ENCODE measurements at places on chromosomes 6 and 20. TPM values are rescaled to one million over a fixed set of nuclear protein-coding genes. Genes with fewer than 3 reads are reported as not detected.

The RNF144B gene
- 5.7 TPM for total RNA-seq

- no peak overlapping the region for H3K27ac ChIP-seq
- H3K36me3 ChIP-seq = peaks cover 9% of the 10 kb centered on the region
- no peaks in the 10 kb centered on the region for H3K27me3 ChIP-seq
- no peak for DNase-seq
- peaks cover 22% of the 10 kb centered on the region for H3K4me1 ChIP-seq
- no peak overlapping the region for H3K4me3 ChIP-seq
Observed at GRCh38 chr6:31903957-31904356, 2.1 kb upstream of the ZBTB12 start.

DNA sequence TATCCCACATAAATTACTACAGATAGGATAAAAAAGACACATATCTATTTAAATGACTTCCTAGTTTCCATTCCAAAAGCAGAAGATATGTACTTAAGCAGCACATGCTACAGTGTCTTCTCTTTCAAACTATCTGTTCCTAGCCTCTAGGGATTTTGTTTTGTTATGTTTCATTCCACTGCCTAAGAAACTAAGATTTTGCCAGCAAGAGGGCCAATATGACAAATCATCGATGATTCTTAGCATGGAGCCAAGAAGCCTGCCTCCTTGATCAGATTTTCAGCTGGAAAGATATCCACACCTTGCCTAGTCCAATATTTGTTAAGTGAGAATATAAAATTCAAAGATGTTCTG, 7.0 kb downstream of the SNX5 start:
- no peaks in the 10 kb centered on the region for H3K27me3 ChIP-seq
- peaks cover 86% of the 10 kb centered on the region for H3K36me3 ChIP-seq
- peak overlapping the region; percentile 91 for H3K27ac ChIP-seq
- H3K4me3 ChIP-seq = peak overlapping the region; percentile 17
- H3K4me1 ChIP-seq = peaks cover 70% of the 10 kb centered on the region

GRCh38 chr6:12450467-12450866, 160.3 kb downstream of the EDN1 start:
- peaks cover 2% of the 10 kb centered on the region for H3K4me1 ChIP-seq
- DNase-seq = no peak
- no peak overlapping the region for H3K4me3 ChIP-seq
- H3K36me3 ChIP-seq = no peaks in the 10 kb centered on the region

The KCNB1 gene
- not detected for total RNA-seq

The CTCFL gene
- total RNA-seq = not detected

The ZGPAT gene
- total RNA-seq = 29.0 TPM

GRCh38 chr6:31898383-31899011, 999 bp upstream of the EHMT2 start:
- H3K36me3 ChIP-seq = peaks cover 25% of the 10 kb centered on the region

- H3K27me3 ChIP-seq = peaks cover 4% of the 10 kb centered on the region
- H3K4me3 ChIP-seq = no peak overlapping the region
- no peaks in the 10 kb centered on the region for H3K36me3 ChIP-seq
- peaks cover 2% of the 10 kb centered on the region for H3K4me1 ChIP-seq
Observed at GRCh38 chr20:36177716-36178115, 23.2 kb downstream of the EPB41L1 start.

- no peaks in the 10 kb centered on the region for H3K27me3 ChIP-seq
- DNase-seq = no peak
- no peak overlapping the region for H3K27ac ChIP-seq
- no peaks in the 10 kb centered on the region for H3K36me3 ChIP-seq
- H3K4me1 ChIP-seq = no peaks in the 10 kb centered on the region
Observed at GRCh38 chr6:46918806-46919205, 2.9 kb downstream of the ADGRF5 start.

- DNase-seq = no peak
- H3K4me3 ChIP-seq = no peak overlapping the region
- H3K27me3 ChIP-seq = peaks cover 38% of the 10 kb centered on the region
- H3K27ac ChIP-seq = no peak overlapping the region
- peaks cover 16% of the 10 kb centered on the region for H3K4me1 ChIP-seq
Observed at GRCh38 chr6:33215271-33216116, 7.2 kb downstream of the RING1 start.

- DNase-seq = no peak
- no peaks in the 10 kb centered on the region for H3K36me3 ChIP-seq
- H3K27ac ChIP-seq = no peak overlapping the region
- H3K4me3 ChIP-seq = no peak overlapping the region
Observed at GRCh38 chr6:169863710-169864109, 112.3 kb downstream of the ERMARD start.

DNA sequence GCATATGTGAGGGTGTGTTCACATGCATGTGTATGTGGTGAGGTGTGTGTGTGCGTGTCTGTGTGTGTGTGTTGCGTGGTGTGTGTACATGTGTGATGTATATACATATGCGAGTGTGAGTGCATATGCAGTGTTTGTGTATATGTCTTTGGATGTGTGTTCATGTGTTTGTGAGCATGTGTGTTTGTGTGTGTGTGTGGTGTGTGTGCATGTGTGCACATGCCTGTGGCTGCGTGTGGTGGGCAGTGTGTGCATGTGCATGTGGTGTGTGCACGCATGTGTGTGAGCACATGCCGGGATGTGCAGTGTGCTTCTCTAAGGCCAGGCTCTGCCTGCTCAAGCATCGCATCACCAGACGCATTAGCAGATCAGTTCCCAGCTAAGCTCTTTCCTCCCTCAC, 5.7 kb downstream of the THBS2 start:
- H3K4me3 ChIP-seq = no peak overlapping the region
- H3K36me3 ChIP-seq = no peaks in the 10 kb centered on the region
- peaks cover 27% of the 10 kb centered on the region for H3K27me3 ChIP-seq
- H3K27ac ChIP-seq = no peak overlapping the region
- DNase-seq = no peak

DNA sequence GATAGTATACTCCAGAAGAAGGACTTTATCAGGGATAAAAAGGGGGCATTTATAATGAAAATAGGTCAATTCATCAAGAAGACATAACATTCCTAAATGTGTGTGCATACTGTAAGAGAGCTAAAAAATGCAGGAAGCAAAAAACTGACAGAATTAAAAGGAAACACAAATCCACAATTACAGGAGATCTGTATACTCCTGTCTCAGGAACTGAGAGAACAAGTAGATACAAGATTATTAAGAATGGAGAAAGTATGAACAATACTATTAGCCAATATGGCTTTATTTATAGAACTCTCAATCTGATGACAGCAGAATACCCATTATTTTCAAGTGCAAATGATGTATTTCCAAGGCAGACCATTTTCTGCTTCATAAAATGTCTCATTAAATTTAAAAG, 167.7 kb upstream of the BMP5 start:
- H3K4me1 ChIP-seq = no peaks in the 10 kb centered on the region
- no peak overlapping the region for H3K27ac ChIP-seq
- no peaks in the 10 kb centered on the region for H3K27me3 ChIP-seq
- H3K36me3 ChIP-seq = no peaks in the 10 kb centered on the region

- H3K27me3 ChIP-seq = no peaks in the 10 kb centered on the region
- H3K4me3 ChIP-seq = peak overlapping the region; percentile 80
- H3K4me1 ChIP-seq = peaks cover 30% of the 10 kb centered on the region
- no peak for DNase-seq
- H3K36me3 ChIP-seq = peaks cover 35% of the 10 kb centered on the region
Observed at GRCh38 chr20:59004493-59004762, 2.6 kb downstream of the CTSZ start.

GRCh38 chr6:167888098-167888497, 61.4 kb downstream of the AFDN start:
- H3K4me1 ChIP-seq = no peaks in the 10 kb centered on the region
- DNase-seq = no peak
- peaks cover 5% of the 10 kb centered on the region for H3K27me3 ChIP-seq
- no peaks in the 10 kb centered on the region for H3K36me3 ChIP-seq
- H3K4me3 ChIP-seq = no peak overlapping the region
- no peak overlapping the region for H3K27ac ChIP-seq

GRCh38 chr6:97958134-97958533, 675.1 kb upstream of the MMS22L start:
- no peak overlapping the region for H3K4me3 ChIP-seq
- H3K27ac ChIP-seq = no peak overlapping the region
- no peak for DNase-seq
- H3K27me3 ChIP-seq = no peaks in the 10 kb centered on the region
- H3K4me1 ChIP-seq = no peaks in the 10 kb centered on the region
- no peaks in the 10 kb centered on the region for H3K36me3 ChIP-seq

GRCh38 chr20:53517146-53517545, 76.5 kb downstream of the ZNF217 start:
- no peak overlapping the region for H3K4me3 ChIP-seq
- H3K36me3 ChIP-seq = no peaks in the 10 kb centered on the region
- peaks cover 1% of the 10 kb centered on the region for H3K27me3 ChIP-seq
- no peaks in the 10 kb centered on the region for H3K4me1 ChIP-seq
- H3K27ac ChIP-seq = no peak overlapping the region

DNA sequence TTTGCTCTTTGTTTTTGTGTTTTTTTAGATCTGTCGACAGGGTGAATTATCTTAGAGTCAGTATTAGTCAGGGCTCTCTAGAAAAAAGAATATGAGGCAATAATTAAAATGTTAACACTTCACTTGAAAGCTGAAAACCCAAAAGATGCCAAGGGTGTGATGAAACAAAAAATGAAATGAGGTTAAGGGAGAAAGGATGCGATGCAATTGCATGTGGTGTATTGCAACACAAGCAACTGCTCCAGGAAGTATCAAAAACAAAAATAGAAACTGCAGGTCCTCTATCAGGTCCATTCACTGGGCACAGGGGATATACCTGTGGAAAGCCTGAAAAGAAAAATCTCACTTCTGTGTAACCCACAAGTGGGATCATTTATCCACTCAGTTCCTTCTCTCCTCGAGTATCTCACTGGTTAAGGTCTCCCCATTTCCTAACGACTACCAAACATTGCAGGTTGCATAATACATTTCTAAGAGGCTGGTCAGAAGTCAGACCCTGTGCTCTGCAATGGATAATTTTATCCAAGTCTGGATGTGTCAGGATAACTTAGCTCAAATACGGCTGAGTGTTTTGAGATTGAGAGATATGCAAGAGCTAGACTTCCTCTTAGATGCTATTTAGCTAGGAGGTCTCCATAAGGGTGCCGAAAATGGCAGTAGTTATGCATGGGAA, 257.7 kb upstream of the GJE1 start:
- no peaks in the 10 kb centered on the region for H3K27me3 ChIP-seq
- DNase-seq = no peak
- H3K4me3 ChIP-seq = no peak overlapping the region
- no peaks in the 10 kb centered on the region for H3K36me3 ChIP-seq
- H3K27ac ChIP-seq = no peak overlapping the region
- no peaks in the 10 kb centered on the region for H3K4me1 ChIP-seq

GRCh38 chr6:21537637-21538036, 55.9 kb upstream of the SOX4 start:
- H3K27me3 ChIP-seq = peaks cover 2% of the 10 kb centered on the region
- H3K27ac ChIP-seq = no peak overlapping the region
- DNase-seq = no peak

The FNDC1 gene
- not detected for total RNA-seq

- no peak overlapping the region for H3K4me3 ChIP-seq
- no peak overlapping the region for H3K27ac ChIP-seq
- H3K4me1 ChIP-seq = no peaks in the 10 kb centered on the region
- no peaks in the 10 kb centered on the region for H3K36me3 ChIP-seq
Observed at GRCh38 chr6:134341999-134342567, 24.2 kb upstream of the SGK1 start.

The BPI gene
- total RNA-seq = not detected

- no peak overlapping the region for H3K27ac ChIP-seq
- H3K4me3 ChIP-seq = no peak overlapping the region
- H3K36me3 ChIP-seq = no peaks in the 10 kb centered on the region
- peaks cover 5% of the 10 kb centered on the region for H3K4me1 ChIP-seq
Observed at GRCh38 chr6:122758927-122759334, 20.6 kb upstream of the FABP7 start.

The NKAIN2 gene
- total RNA-seq = not detected

DNA sequence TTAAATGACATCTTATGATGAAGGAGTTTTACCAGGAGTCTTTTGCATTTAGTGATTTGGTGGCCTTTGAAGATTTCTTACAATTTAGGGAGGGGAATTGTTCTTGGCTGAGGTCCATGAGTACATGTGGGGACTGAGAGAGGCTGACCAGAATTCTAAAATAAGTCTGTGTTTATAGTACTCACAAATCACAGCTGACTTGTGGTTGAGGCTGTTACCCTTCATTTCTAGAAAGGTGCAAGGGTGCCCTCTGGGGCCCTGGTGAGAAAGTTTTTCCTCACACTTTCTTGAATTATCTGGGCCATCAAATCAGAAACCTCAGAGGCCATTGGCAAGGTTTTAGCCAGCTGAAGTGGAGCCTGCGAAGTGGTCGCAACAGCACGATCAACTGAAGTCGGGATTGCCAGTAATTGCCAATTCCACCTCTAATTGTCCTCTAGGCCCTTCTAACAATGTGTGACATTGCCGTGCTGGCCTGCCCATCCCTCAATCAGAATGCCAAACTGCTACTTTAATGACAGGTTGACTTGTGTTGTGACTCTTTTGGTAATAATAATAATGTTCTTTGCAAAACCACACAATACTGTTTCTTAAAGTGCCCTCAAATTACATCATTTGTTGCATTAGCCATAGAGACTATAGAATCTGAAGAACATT, 221.6 kb downstream of the OGFRL1 start:
- no peaks in the 10 kb centered on the region for H3K36me3 ChIP-seq
- H3K4me1 ChIP-seq = no peaks in the 10 kb centered on the region
- no peak for DNase-seq
- no peaks in the 10 kb centered on the region for H3K27me3 ChIP-seq

GRCh38 chr20:62406635-62407176, 379 bp downstream of the CABLES2 start:
- H3K27ac ChIP-seq = no peak overlapping the region
- peaks cover 19% of the 10 kb centered on the region for H3K4me1 ChIP-seq
- DNase-seq = no peak
- peaks cover 3% of the 10 kb centered on the region for H3K36me3 ChIP-seq
- H3K4me3 ChIP-seq = peak overlapping the region; percentile 80

- H3K27me3 ChIP-seq = no peaks in the 10 kb centered on the region
- no peak for DNase-seq
- no peaks in the 10 kb centered on the region for H3K36me3 ChIP-seq
- H3K4me3 ChIP-seq = no peak overlapping the region
- no peaks in the 10 kb centered on the region for H3K4me1 ChIP-seq
- no peak overlapping the region for H3K27ac ChIP-seq
Observed at GRCh38 chr6:145347216-145347615, 388.1 kb downstream of the EPM2A start.

DNA sequence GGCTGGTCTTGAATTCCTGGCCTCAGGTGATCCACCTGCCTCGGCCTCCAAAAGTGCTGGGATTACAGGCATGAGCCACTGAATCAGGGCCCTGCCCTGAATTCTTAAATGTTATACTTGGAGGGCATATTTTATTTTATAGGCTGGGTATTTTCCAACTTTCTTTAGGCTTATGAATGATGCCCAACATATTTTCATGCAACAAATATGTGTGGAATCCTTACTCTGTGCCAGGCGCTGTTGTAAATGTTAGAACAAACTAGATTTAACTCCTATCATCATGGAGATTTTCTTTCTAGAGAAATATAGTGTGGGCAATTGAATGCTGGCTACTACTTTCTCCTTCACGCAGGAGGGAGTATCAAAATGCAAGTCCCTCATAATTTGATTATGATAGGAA, 71.2 kb downstream of the SAMD5 start:
- no peak overlapping the region for H3K4me3 ChIP-seq
- no peak for DNase-seq
- H3K27me3 ChIP-seq = no peaks in the 10 kb centered on the region
- no peak overlapping the region for H3K27ac ChIP-seq
- no peaks in the 10 kb centered on the region for H3K36me3 ChIP-seq

The ROS1 gene
- not detected for total RNA-seq

The KIAA0408 gene
- 18.5 TPM for total RNA-seq

Measured in activated T-helper 2 cell treated with anti-CD3 and anti-CD28 coated beads, Interferon-gamma antibody, Interleukin-2, Interleukin-4, amounts not matched to agents 10 μg/mL and 5 μg/mL and 100 μg/mL, durations not matched to agents 14 hours and 24 hours and 36 hours (primary cell).